ENCODE measurements at places on chromosomes 1 and 21.

DNA sequence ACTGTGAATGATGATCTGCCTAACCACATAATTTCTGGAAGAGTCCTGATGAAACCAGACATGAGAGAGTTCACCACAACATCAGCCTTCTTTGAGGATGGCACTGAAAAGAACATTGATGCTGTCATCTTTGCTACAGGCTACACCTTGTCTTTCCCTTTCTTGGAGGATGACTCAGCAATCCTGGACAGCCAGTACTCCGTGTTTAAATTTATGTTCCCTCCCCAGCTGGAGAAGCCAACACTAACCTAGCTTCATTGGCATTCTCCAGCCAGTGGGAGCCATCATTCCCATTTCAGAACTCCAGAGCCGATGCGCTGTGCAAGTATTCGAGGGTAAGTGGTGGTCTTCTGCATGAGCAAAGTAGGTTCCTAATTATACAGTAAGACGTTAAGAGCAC lies 164.1 kb upstream of the POGK start:
- DNase-seq: no peak

- no peak for DNase-seq
Observed at GRCh38 chr1:34655875-34656240, 99.0 kb upstream of the GJB5 start.

DNA sequence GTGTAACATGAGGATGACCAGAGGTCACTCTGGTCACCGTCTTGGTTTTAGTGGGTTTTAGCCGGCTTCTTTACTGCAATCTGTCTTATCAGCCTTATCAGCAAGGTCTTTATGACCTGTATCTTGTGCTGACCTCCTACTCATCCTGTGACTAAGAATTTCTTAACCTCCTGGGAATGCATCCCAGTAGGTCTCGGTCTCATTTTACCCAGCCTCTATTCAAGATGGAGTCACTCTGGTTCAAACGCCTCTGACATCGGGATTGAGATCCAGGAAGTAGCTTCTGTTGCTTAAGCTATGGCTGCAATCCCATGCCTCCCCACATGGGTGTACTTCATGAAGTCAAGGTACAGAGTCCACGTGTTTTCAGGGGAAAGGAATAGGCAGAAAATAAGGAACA lies 19.9 kb downstream of the FMN2 start:
- DNase-seq: no peak

GRCh38 chr1:247357781-247358211 lies 26.1 kb upstream of the ZNF496 start:
- peak; percentile 93 for DNase-seq

GRCh38 chr1:222975472-222976122 lies 160.8 kb downstream of the DISP1 start:
- DNase-seq: no peak

GRCh38 chr1:223243441-223244050 lies 100.5 kb upstream of the TLR5 start:
- DNase-seq: no peak
